ENCODE measurements at places on chromosomes 7 and 10.

- DNase-seq = no peak
These were observed 39.3 kb upstream of the DUSP5 start for GRCh38 chr10:110458266-110458920.

DNA sequence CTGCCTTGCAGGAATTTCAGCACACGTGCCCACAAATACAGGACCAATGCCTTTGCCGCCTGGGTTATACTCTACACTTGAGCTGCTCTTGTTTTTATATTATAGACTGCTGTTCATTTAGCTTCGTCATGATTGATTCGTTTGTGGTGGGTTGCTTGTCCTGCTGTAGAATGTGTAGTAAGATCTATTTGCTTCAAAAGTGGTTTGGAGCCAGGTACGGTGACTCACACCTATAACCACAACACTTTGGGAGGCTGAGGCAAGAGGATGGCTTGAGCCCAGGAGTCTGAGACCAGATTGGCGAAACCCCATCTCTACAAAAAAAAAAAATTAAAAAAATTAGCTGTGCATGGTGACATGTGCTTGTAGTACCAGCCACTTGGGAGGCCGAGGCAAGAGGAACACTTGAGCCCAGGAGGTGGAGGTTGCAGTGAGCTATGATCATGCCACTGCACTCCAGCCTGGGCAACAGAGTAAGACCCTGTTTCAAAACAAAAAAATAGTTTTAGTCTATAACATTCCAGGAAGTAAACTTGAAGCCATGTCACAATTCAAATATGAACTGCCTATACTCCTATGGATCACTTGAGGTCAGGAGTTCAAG is 9.0 kb upstream of the RHBDD2 start:
- DNase-seq = no peak

DNA sequence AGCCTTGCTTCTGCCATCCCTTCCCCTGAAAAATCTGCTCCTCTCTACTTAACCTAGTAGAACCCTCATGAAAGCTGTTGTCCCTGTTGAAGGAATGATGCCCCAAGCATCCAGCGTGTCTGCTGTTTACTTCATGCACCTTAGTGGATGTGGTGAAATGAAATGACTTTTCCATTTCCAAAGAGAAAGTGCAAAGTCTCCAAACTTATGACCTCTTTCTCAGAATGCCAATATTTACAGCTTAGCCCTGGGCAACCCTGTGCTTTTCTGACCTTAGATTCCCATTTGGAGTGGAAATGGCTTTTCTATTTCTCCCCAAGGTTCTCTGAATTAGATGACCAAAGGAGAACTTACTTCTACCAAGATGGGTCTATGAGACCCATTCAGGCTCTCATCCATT is 256.9 kb downstream of the KCNMA1 start:
- DNase-seq = no peak

DNA sequence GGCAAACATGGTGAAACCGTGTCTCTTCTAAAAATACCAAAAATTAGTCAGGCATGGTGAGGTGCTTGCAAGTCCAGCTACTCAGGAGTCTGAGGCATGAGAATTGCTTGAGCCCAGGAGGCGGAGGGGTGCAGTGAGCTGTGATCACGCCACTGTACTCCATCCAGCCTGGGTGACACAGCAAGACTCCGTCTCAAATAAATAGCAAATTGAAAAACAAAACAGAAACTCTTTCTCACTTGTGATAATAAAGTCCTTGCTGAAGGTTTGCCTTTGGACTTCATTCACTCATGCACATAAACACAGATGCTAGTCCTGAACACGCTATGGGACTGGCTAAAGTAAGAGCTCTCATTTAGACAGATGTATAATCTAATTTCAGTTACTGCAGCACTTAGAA is 37.6 kb downstream of the ANK3 start:
- no peak for DNase-seq

DNA sequence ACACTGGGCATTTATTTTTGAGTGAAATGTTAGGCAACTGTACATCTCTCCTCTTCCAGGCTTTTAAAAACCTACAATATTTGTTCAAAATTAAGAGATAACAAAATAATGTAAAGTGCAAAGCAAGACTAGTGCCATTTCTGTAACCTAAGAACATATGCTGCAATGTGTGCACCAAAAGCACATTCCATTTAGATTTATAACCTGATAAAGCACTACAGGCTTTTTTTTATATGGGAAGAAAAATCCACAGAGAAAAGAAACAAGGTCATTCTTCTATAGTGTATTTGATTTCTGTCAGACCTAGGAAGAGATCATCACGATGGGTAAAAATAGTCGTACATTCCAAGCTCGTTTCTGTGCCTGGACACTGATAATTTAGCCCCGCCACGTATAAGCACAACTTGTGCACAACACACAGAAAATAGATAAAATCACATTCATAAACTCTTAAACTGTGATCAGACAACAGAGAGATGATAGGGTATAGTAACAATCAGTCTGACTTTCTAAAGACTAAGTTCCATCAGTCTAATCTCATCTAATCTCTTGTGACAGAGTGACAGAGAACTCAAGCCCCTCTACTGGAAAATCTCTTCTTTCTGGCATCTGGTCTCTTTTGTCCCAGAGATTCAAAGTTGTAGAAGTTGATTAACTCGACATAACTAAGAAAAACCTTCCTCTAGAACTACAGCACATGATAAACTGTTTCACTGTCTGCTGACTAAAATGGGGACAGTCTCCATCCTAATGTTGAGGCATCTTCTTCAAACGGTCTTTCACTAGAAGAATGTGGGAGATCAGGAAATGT is 6.7 kb downstream of the LAMB1 start:
- no peak for DNase-seq

- DNase-seq = no peak
These were observed 6.8 kb downstream of the AHCYL2 start for GRCh38 chr7:129231666-129232065.

- DNase-seq = no peak
These were observed 520.7 kb downstream of the SORCS3 start for GRCh38 chr10:105161767-105162166.

GRCh38 chr10:4429571-4429970 is 396.4 kb upstream of the AKR1E2 start:
- no peak for DNase-seq

- no peak for DNase-seq
These were observed 136.7 kb downstream of the PLPP4 start for GRCh38 chr10:120593693-120594092.

DNA sequence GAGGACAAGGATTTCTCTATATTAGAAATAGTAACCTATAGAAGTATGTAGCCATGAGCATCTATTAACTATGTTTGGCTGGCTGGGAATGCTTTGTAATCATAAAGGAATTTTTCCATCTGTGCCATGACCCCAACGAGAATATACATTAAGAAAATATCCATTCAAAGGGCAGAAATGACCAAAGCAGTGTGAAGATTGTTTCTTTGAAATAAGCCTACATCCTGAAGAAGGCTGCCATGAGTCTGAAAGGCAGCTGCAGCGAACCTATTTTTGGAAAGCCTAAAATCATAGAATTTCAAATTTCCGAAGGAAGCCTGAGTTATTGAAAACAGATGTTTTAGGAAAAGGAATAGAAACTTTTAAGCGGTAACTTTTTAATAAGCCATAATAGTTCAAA is 244.2 kb upstream of the FOXK1 start:
- DNase-seq = no peak

DNA sequence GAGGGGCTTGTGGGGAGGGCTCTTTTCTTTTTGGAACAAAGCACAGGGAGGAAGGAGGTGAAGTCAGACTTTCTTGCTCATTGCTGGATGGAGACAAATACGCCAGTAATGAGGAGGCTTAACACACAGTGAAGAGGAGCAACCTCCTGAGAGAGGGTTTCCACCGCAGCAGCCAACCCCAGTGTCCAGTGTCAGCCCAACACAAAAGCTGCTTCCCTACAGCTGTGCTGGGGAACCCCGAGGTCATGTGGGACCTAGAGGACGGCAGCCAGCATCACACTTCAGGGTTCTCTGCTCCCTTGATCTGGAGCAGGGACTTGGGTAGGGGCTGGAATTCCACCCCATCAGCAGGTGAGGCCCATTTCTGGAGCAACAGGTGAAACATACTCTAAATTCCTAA is 7.7 kb downstream of the BLNK start:
- DNase-seq = no peak

DNA sequence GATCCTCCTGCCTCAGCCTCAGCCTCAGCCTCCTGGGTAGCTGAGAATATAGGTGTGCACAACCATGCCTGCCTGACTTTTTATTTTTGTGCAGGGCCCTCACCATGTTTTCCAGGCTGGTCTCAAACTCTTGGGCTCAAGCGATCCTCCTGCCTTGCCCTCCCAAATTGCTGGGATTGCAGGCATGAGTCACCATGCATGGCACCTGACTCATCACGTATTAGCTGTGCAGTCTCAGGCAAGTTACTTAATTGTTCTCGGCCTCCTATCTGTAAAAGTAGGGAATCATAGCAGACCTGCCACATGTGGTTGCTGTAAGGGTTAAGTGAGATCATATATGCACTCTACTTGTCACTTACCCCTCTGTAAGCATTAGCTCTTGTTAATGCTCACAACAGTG is 117.2 kb downstream of the ANLN start:
- DNase-seq = no peak

DNA sequence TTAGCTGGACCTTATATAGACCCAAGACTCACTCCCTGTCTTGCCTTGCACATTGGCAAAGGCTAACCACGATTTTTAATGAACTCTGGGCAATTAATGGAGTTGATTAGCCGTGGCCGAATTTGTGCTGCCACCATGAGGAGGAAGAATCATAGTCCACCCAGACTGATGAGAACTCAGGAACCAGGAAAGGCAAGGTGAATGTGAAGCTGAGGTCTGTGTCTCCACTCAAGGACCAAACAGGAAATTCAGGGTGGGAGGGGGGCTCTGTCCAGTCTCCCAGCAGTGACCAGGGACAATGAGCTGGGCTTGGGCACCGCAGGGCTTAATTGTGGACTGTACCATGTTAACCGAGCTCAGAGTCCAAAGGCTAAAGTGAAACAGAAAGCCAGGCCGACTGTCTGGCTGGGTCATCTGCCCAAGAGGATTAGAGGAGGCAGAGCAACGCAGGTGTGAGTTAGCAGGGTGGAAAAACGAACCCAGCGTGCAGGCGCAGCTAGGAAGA is 127.0 kb upstream of the JCAD start:
- no peak for DNase-seq

DNA sequence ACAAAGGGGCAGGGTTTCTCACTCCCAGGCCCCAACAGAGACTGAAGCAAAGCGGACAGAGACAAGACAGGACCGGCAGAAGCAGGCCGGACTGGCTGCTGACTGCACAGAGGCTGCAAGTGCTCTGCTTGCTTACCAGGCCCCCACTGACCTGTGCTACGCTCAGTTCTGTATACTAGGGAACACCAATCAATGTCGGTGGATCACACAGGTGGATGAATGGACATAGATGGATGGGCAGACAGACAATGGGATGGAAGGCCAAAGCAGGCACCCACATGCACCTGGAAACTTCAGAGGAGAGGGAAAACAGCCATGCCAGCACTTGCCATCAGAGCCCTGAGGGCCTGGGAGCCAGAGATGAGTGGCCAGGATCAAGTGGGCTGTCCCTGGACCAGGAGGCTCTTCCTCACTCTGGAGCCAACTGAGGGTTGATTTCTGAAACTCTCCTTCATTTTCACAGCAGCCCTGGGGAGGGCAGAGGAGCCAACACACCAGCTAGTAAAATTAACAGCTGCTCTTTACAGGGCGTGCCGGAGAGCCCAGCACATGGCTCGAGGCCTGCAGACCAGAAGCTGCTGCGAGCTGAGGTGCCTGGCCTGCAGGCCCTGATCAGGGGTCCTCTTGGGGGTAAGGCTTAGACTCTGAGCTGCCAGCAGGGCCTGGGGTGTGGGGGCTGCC is 243.6 kb downstream of the KCNMA1 start:
- DNase-seq = no peak

DNA sequence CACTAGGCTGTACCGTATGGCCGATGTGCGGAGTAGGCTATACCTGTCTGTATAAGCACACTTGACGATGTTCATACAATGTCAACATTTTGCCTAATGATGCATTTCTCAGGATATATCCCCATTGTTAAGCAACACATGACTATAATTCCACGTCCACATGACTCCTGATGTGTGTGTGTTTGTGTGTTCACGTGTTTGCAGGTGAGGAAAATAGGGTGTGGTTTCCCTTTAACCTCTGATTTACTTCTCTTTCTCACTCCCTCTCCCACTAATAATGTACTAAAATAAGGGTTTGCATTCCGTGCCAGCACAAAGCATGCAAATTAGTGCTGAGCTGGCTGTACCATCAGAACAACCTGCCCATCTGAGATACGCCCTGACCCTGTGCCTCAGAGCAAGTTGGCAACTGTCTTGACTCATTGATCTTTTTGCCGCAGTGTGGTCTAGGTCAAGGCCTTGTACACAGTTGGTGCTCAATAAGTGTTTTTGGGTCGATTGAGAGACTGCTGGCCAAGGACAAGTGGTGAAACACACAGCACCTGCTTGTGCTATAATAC is 64.6 kb upstream of the DOCK1 start:
- DNase-seq = no peak

GRCh38 chr7:8146106-8146787 is 115.7 kb downstream of the ICA1 start:
- no peak for DNase-seq

DNA sequence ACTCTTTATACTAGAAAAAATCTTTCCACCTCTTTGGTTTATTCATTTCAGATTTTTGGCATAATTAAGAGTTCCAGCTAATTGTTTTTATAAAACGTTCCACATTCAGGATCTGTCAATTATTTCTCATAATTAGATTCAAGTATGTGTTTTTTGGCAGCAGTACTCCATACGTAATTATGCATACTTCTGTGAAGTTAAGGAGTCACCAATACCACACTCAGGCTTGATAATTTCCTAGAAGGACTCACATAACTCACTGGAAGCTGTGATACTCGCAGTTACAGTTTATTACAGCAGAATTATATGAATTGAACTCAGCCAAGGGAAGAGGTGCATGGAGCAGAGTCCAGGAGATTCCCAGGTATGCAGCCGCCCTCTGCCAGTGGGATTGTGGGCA is 290.5 kb upstream of the AKR1E2 start:
- DNase-seq = no peak

GRCh38 chr10:119206603-119207365 is 587 bp upstream of the GRK5 start:
- peak; percentile 57 for DNase-seq

- DNase-seq = no peak
These were observed 145.1 kb downstream of the SEMA3D start for GRCh38 chr7:85041605-85042216.

GRCh38 chr10:92627845-92628480 is 35.0 kb downstream of the KIF11 start:
- DNase-seq = no peak

DNA sequence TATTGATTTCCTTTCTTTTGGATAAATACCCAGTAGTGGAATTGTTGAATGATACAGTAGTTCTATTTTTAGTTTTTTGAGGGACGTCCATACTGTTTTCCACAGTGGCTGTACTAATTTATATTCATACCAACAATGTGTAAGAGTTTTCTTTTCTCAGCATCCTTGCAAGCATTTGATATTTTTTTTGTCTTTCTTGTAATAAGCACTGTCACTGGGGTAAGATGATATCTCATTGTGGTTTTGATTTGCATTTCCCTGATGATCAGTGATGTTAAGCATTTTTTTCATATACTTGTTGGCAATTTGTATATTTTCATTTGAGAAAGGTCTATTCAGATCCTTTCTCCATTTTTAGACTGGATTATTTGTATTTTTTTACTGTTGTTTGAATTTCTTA is 308.7 kb downstream of the PTEN start:
- DNase-seq = no peak

GRCh38 chr7:46781901-46782439 is 799.9 kb downstream of the TNS3 start:
- DNase-seq = no peak

All from stimulated activated CD4-positive, alpha-beta T cell treated with anti-CD3 and anti-CD28 coated beads, Interleukin-15, amount 100 ng/mL, for 48 hours (primary cell).